Left ventricle myocardium inferior (tissue), 1 donor: ENCODE measurements at places on chromosomes 5 and 9.

GRCh38 chr5:163695830-163696578 is 190.6 kb downstream of the MAT2B start:
- H3K4me1 ChIP-seq: no peaks in the 10 kb centered on the region
- DNase-seq: no peak
- H3K27ac ChIP-seq: no peak overlapping the region
- no peaks in the 10 kb centered on the region for H3K36me3 ChIP-seq

- no peaks in the 10 kb centered on the region for H3K36me3 ChIP-seq
- H3K4me1 ChIP-seq: no peaks in the 10 kb centered on the region
- DNase-seq: no peak
- no peak overlapping the region for H3K27ac ChIP-seq
- H3K4me3 ChIP-seq: no peak overlapping the region
These were observed 10.0 kb upstream of the CAST start for GRCh38 chr5:96651948-96652753.

DNA sequence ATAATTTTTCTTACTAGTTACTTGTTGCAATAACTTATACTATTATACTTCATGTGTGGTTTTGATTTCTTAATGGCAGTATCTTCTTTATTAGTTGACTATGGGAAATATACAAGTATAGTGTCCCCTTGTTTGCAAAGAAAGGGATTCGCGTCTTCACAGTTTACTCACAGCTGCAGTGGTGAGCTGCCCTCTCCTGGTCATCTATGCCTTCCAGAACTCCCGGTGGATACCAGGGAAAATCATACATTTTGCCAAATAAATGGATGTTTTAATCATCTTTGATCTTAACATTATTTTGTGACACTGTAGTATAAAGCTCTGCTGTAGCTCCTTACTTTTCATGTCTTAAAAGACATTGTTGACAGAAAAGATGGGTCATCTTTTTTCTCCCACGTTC is 142.0 kb downstream of the ZCCHC7 start:
- no peak overlapping the region for H3K4me3 ChIP-seq
- H3K36me3 ChIP-seq: no peaks in the 10 kb centered on the region
- no peak for DNase-seq
- no peak overlapping the region for H3K27ac ChIP-seq
- no peaks in the 10 kb centered on the region for H3K27me3 ChIP-seq

GRCh38 chr9:12723409-12724028 is 30.3 kb downstream of the TYRP1 start:
- no peak overlapping the region for H3K27ac ChIP-seq
- peaks cover 8% of the 10 kb centered on the region for H3K4me1 ChIP-seq
- no peak for DNase-seq
- H3K4me3 ChIP-seq: no peak overlapping the region
- H3K36me3 ChIP-seq: no peaks in the 10 kb centered on the region
- no peaks in the 10 kb centered on the region for H3K27me3 ChIP-seq

DNA sequence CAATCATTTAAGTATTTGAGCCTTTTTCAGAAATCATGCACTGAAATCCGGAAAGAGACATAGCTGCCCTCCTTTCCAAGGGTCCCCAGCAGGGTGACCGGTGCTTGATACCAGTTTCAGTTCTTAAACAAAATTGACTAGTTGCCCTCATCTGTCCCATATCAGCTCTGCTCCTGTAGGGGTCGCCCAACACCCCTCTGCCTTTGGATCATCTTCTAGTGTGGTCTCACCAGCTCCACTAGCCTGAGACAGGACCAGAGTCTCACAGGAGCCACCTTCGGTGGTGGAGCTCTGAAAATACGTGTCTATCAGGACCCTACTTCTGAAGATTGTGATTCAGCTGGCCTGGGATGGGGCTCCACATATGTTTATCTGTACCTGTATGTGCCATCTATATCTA is 428.2 kb downstream of the ENC1 start:
- no peak for DNase-seq
- H3K36me3 ChIP-seq: no peaks in the 10 kb centered on the region
- no peak overlapping the region for H3K4me3 ChIP-seq
- no peaks in the 10 kb centered on the region for H3K4me1 ChIP-seq
- no peak overlapping the region for H3K27ac ChIP-seq

DNA sequence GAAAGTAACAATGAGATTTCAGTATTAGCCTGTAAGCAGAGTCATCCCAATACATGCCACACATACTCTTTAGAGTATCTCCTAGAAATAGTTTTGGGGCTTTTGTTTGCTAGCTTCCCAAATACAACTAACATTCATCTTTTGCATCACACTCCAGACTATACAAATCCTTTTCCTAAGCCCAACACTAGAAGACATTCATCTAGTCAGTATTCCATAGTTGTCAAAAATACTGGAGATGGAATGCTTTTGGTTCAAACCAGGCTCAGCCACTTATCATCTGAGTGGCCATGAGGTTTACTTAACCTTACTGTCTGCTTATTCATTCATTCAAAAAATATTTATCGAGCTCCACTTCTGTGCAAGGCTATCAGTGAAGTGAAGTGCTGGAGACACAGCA is 205.1 kb upstream of the SGCD start:
- H3K4me1 ChIP-seq: peaks cover 21% of the 10 kb centered on the region
- H3K4me3 ChIP-seq: no peak overlapping the region
- no peaks in the 10 kb centered on the region for H3K36me3 ChIP-seq

- no peak for DNase-seq
- H3K4me1 ChIP-seq: peaks cover 52% of the 10 kb centered on the region
- no peak overlapping the region for H3K27ac ChIP-seq
- no peak overlapping the region for H3K4me3 ChIP-seq
- no peaks in the 10 kb centered on the region for H3K27me3 ChIP-seq
These were observed 70.4 kb downstream of the MVB12B start for GRCh38 chr9:126397056-126397455.

DNA sequence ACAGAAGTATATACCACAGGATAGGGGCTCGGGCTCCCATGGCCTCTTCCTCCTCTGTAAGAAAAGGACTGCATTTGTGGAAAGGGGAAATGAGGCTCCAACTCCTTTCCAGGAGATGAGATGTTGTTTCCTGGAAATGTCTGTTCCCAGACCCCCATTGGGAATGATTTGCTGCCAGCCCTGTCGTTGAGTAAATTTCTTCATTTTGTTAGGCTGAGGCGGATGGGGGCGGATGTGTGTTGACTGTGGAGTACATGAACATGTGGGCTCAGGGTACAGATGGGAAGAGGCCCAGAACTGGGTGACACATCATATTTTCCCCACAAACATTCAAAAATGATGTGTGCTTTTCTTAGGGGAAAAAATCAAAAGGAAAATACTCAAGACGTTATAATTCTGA is 28.8 kb upstream of the TNFAIP8 start:
- H3K27me3 ChIP-seq: no peaks in the 10 kb centered on the region
- no peaks in the 10 kb centered on the region for H3K36me3 ChIP-seq
- H3K27ac ChIP-seq: no peak overlapping the region
- H3K4me3 ChIP-seq: no peak overlapping the region
- H3K4me1 ChIP-seq: peaks cover 28% of the 10 kb centered on the region
- no peak for DNase-seq

GRCh38 chr5:14864181-14864812 is 7.3 kb downstream of the ANKH start:
- no peaks in the 10 kb centered on the region for H3K27me3 ChIP-seq
- H3K4me3 ChIP-seq: no peak overlapping the region
- DNase-seq: no peak
- no peaks in the 10 kb centered on the region for H3K36me3 ChIP-seq

DNA sequence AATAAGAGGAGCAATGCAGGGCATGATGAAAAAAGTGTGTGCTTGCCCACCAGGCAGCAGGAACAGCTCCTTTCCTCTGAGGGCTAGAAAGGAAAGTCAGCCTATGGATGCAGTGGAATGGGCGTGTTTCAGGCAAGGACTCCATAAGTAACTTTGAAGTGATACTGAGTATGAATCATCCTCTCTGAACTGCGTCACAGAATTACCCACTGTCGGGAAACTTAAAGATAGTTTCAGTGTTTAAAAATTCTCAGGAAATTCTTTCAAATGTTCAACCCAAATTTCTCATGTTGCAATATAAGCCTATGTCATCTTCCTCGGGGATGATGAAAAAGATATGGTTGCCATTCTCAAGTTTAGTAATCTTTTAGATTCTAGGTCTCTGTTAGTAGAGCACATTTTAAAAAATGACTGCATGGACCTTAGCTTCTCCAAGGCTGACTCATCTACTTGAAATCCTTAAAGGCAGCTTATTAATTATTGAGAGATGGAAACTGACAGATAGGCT is 27.7 kb downstream of the PTCD2 start:
- no peak overlapping the region for H3K4me3 ChIP-seq
- H3K27ac ChIP-seq: no peak overlapping the region
- DNase-seq: no peak

- no peaks in the 10 kb centered on the region for H3K27me3 ChIP-seq
- no peak overlapping the region for H3K4me3 ChIP-seq
- H3K27ac ChIP-seq: no peak overlapping the region
- no peaks in the 10 kb centered on the region for H3K4me1 ChIP-seq
- DNase-seq: no peak
These were observed 85.1 kb downstream of the SAXO1 start for GRCh38 chr9:18947892-18948339.

DNA sequence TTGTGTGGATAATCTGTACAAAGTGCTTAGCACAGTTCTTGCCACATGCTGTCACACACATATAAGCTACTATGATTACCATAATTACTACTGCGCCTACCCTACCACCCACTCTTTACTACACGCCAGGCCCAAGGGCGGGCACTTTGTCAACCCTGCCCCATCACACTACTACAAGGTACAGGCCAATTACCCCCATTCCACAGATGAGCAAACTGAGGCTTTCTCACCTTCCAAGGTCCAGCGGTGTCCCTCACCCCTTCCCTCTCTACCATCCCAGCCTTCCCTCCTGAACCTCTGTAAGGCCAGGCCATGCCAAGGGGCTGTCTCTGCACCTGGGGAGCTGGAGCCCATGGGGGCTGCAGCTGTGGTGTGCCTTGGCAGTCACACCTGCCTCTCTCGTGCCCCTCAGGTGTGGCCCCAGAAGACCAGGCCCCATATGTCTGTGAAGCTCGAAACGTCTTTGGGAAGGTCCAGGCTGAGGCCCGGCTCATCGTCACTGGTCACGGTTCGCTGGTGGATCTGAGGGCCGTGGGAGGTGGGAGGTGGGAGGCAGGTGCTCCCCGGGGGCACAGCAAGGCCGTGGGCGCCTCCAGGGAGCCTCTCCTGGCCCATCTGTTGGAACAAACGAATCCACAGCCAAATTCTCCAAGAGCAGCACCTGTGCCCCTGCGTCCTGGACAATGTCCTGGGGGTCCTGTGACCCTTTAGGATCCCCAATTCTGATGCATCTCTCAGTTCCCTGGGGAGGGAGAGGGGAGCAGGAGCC is 54.6 kb downstream of the HMCN2 start:
- peaks cover 49% of the 10 kb centered on the region for H3K27me3 ChIP-seq
- H3K27ac ChIP-seq: no peak overlapping the region
- H3K36me3 ChIP-seq: no peaks in the 10 kb centered on the region
- H3K4me3 ChIP-seq: no peak overlapping the region
- no peak for DNase-seq

- H3K36me3 ChIP-seq: no peaks in the 10 kb centered on the region
- no peaks in the 10 kb centered on the region for H3K27me3 ChIP-seq
- H3K4me3 ChIP-seq: no peak overlapping the region
- DNase-seq: no peak
- H3K4me1 ChIP-seq: peaks cover 16% of the 10 kb centered on the region
These were observed 442.2 kb upstream of the MPDZ start for GRCh38 chr9:13721481-13722235.

DNA sequence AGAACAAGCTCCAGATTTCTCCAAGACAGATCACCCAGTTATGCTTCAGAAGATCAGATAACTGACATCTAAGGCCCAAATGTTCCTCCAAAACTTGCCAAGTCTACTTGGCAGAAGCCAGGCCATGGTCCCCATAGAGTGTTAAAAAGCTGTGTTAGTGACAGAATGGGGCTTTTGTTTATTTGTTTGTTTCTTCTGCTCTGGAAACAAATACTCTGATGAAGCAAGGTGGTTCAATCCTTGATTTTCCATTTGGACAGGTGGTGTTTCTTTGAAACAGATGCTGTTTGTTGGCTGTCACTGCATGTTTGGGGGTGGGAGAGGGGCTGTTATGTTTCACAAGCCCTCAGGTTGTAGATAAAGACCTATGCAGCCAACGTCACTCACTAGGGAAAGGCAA is 264.0 kb downstream of the FAM114A2 start:
- H3K4me1 ChIP-seq: no peaks in the 10 kb centered on the region
- H3K4me3 ChIP-seq: no peak overlapping the region
- H3K36me3 ChIP-seq: no peaks in the 10 kb centered on the region
- H3K27ac ChIP-seq: no peak overlapping the region

- H3K27me3 ChIP-seq: no peaks in the 10 kb centered on the region
- DNase-seq: no peak
- H3K4me3 ChIP-seq: no peak overlapping the region
- peaks cover 70% of the 10 kb centered on the region for H3K4me1 ChIP-seq
These were observed 6.6 kb downstream of the TJP2 start for GRCh38 chr9:69180670-69181069.

- no peak overlapping the region for H3K4me3 ChIP-seq
- no peaks in the 10 kb centered on the region for H3K36me3 ChIP-seq
- no peaks in the 10 kb centered on the region for H3K27me3 ChIP-seq
- H3K27ac ChIP-seq: no peak overlapping the region
- no peaks in the 10 kb centered on the region for H3K4me1 ChIP-seq
These were observed 26.6 kb upstream of the TUSC1 start for GRCh38 chr9:25704800-25705199.

GRCh38 chr5:62623271-62623670 is 44.7 kb downstream of the LRRC70 start:
- no peak overlapping the region for H3K27ac ChIP-seq
- H3K4me3 ChIP-seq: no peak overlapping the region
- no peaks in the 10 kb centered on the region for H3K27me3 ChIP-seq
- H3K4me1 ChIP-seq: no peaks in the 10 kb centered on the region
- DNase-seq: no peak

- H3K4me3 ChIP-seq: no peak overlapping the region
- no peaks in the 10 kb centered on the region for H3K4me1 ChIP-seq
- DNase-seq: no peak
- peaks cover 50% of the 10 kb centered on the region for H3K27me3 ChIP-seq
- no peak overlapping the region for H3K27ac ChIP-seq
These were observed 70.0 kb downstream of the IRX2 start for GRCh38 chr5:2681476-2681875.

- no peak overlapping the region for H3K27ac ChIP-seq
- H3K27me3 ChIP-seq: peaks cover 18% of the 10 kb centered on the region
- peak; percentile 22 for DNase-seq
- H3K4me3 ChIP-seq: peak overlapping the region; percentile 62
- H3K36me3 ChIP-seq: peaks cover 23% of the 10 kb centered on the region
- H3K4me1 ChIP-seq: peaks cover 9% of the 10 kb centered on the region
These were observed 31.2 kb downstream of the NANS start for GRCh38 chr9:98087420-98088354.

DNA sequence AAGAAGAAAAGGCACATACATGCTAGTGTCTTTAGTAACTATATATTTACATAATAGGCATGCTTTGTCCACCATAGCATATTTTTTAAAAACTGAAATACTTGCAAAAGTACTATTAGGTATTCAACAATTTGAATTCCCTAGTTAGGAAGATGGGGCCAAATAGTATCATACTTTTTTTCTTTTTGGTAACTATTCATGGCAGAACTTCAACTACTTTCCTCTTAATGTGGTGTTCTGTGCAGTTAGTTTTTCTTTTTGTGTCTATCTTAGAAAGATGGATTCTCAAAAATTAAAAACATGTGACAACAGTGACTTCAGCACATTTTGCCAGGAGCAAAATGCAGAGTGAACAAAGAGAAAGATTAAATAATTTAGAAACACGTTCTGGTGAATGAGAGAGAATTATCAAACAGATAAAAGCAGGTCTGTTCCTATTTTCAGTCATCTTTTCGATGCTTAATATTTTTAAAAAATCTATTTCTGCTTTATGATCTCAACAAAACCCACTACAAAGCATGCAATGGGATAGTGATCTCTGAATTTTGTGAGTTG is 341.1 kb downstream of the ARL15 start:
- no peak for DNase-seq
- no peaks in the 10 kb centered on the region for H3K36me3 ChIP-seq
- no peak overlapping the region for H3K4me3 ChIP-seq
- H3K27ac ChIP-seq: no peak overlapping the region
- H3K4me1 ChIP-seq: peaks cover 8% of the 10 kb centered on the region
